ENCODE measurements at places on chromosomes 11 and 22.

DNA sequence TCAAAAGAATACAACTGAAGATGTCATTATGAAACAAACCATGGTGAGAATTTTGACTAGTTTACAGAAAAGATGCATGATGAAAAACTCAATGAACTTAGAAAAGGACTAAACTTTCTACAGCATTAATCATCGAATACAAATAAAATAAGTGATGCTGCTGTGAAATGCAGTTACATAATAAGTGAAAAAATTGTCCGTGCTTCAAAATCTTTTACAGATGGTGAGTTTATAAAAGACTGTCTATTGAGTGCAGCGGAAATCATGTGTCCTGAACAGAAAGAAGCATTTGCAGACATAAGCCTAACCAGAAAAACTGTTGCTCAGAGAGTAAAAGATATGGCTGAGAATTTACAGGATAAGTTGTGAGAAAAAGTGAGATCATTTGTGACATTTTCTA is 33.8 kb downstream of the NEAT1 start:
- DNase-seq, result no peak

GRCh38 chr11:2945031-2945756 is 16.0 kb upstream of the PHLDA2 start:
- DNase-seq, result no peak

DNA sequence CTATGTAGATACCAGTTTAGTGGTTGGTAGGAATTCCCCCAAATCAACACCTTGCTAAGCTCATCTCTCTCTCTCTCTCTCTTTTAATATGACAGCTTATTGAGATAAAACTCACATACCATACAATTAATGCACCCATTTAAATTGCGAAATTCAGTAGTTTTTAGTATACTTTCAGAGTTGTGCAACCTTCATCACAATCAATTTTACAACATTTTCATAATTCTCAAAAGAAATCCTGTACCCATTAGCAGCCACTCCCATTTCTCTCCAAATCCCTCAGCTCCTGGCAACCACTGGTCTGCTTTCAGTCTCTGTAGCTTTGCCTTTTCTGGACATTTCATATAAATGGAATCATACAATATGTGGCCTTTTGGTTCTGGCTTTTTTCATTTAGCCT is 13.3 kb downstream of the NNMT start:
- no peak for DNase-seq

- no peak for DNase-seq
These were observed 75.6 kb downstream of the SHANK2 start for GRCh38 chr11:71176812-71177211.

DNA sequence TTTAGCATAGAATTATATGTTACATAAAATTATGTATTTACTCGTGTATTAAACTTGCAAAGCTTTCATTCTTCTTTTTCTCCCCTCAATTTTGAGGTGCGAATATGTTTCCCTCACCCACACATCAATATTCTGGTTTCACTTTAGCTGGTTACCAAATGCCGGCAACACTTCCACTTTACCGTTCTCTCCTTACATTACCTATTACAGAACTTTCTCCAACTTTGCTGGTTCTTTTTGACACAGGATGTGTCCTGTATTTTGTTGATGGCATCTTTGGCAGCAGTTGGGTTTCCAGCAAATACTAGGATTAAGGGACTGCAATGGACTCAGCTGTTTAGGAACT is 84.9 kb downstream of the PRR5L start:
- DNase-seq, result no peak

DNA sequence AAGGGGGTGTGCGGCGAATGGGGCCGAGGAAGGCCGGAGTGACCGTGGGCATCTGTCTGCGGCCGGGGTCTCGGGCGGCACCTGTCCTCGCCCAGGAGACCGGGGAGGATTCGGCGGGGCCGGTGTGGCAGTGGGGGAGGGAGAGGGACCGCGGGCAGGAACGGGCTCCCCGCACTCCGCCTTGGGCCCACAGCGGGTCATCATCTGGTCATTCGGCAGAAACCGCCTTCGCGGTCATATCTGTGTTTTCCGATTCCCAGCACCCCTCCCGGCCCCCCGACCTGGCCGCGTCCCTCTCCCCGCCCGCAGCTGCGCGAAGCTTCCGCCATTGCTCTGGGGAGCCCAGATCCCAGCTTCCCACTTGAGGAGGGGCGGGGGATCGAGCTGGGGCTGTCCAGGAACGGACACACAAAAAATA is 824 bp upstream of the CBX6 start:
- DNase-seq, result no peak

- DNase-seq, result no peak
These were observed 90.7 kb upstream of the OR4B1 start for GRCh38 chr11:48125866-48126265.

DNA sequence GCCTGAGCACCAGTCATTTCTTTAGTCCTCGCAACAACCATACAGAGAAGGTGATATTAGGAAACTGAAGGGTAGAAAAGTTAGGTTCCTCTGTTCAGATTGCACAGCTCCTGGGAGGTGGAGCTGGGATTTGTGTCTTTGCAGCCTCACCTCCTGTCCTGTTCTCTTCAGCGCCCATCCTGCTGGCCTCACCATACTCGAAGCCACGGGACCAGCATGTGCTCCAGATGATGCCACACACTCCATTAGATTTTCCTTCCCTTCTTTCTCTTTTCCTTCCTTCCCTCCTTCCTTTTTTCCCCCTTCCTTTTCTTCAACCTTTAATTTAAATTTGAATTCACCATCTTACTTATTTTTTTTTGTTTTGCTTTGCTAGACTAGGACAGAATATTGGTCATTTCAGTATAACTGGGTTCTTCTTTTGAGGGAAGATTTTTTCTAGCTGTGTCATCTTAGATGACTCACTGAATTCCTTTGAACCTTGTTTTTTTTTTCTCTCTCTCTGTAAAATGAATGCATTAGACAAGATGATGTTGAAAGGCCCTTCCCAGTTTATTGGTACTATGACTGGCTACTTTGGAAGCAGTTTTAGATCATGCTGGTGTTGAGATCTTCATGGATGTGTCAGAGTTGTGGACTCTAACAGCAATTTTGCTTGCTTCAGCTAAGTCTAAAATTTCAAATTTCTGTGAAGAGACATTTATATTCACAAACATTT is 662.5 kb upstream of the TENM4 start:
- no peak for DNase-seq

- DNase-seq, result peak; percentile 37
These were observed 258.9 kb downstream of the BUD13 start for GRCh38 chr11:116513894-116514293.

DNA sequence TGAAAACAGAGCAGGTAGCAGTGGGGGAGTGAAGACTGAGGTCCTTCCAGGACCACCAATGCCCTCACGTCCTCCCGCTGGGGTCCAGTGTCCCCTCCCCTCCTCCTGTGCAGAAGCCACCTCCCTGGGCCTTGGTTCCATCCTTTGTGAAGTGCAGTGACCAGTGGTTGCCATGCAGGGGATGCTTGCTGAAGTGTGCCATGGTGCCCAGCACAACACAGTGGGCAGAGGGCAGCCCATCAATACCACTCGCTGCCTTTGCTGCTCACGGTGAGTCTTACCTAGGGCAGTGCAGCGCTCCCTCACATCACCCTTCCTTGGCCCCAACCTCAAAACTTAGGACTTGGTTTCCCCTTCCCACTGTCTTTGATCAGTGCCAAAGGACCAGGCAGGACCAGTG is 12.9 kb downstream of the MYEOV start:
- DNase-seq, result no peak

DNA sequence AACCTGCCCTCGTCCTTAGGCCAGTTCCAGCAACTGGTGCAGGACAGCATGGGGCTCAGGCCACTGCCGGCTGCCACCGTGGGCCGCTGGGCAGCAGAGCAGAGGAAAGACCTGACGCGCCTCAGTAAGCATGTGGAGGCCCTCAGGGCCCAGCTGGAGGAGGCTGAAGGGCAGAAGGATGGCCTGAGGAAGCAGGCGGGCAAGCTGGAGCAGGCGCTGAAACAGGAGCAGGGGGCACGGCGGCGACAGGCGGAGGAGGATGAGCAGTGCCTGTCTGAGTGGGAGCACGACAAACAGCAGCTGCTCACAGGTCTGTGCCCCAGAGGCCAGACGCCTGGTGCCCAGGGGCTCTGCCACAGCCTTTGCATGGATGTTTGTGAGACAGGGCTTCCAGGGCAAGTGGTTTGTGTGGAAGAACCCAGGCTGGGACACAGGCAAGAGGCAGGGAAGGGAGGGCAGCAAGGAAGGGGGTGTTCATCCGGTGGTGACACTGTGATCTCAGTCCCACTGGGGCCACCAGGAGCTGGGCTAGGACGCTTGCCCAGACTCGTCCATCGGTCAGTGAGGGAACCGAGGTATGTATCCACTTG is 13.9 kb downstream of the CCDC157 start:
- no peak for DNase-seq

GRCh38 chr11:73359341-73359740 is 16.9 kb upstream of the RELT start:
- no peak for DNase-seq

- DNase-seq, result peak; percentile 34
These were observed 3.7 kb upstream of the RELT start for GRCh38 chr11:73372375-73372993.

GRCh38 chr11:15711311-15711710 is 596.6 kb downstream of the INSC start:
- no peak for DNase-seq
